ENCODE measurements at places on chromosomes 11 and 22.

DNA sequence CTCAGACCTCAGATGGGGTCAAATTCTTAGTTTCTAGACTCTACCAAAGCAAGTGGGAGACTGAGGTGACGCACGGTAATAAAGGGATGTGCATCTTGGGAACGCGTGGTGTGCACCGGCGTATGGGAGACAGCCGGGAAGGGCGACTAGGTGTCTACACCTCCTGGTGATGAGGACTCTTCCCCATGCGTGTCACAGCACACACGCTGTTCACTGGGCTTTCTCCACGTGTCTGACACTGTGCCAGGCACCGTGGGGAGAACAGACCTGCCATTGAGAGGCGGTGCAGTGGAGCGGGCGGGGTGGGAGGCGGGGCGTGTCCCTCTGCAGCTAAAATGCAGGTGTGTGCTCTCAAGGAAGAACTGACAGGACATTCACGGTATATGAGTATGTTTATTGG, 5.3 kb downstream of the FXYD6 start:
- DNase-seq: no peak

DNA sequence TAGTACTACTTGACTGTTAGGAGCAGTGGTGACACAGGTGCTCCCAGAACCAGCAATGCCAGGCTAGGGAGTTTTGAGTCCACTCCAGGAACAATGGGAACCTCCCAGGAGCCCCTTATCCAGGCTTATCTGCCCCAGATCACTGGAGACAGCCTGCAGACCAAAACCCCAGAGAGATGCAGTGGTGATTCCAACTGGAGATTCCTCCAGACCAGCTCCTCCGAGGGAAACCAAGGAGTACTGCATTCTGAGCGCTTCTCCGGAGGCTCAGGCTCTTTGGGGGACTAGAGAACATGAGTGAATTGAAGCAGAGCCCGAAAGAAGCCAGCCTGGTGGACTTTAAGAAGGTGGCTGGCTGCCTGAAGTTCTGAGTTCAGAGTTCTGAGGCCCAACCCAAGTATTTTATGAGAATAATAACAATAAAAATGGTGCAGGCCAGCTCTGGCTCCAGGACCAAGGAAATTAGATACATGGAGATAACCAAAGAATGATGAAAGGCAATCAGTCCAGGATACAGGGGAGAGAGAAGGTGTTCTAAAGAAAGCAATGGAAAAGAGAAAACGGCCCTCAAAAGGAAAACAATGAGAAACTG, 1.3 kb upstream of the TMEM25 start:
- DNase-seq: no peak

GRCh38 chr11:27763736-27764135, 63.5 kb upstream of the BDNF start:
- no peak for DNase-seq

DNA sequence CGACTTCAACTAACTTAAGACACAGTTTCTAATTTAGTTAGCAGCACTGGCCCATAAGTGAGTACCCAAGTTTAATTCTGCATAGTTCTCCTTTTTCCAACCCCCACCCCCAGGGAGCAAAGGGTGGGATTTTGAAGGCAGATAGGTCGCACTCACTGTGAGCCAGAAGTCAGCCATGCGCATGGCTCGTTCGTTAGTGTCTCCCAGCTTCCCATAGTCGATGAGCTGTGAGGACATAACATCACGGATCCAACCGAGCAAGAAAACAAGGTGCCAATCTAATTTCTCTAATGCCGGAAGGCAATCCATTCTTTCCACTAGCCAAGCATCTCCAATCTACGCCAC, 577 bp downstream of the MRPL17 start:
- DNase-seq: no peak

DNA sequence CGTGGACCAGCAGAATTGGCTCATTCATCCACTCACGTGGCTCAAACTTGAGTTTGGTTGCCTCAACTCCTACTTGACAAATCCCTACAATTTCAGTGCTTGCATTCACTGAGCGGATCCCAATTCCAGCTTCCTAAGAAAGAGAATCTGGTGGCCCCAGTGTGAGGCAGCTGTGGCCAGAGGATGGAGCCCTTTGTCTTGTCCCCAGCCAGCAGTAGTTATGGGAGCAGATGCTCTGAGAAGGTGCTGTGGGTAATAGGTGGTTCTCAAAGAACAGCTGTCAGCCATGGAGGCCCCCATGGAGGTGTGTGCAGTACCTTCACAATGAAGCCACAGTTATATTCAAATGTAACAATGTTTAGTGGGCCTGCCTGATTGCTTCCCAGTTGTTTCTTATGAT, 39.3 kb downstream of the KREMEN1 start:
- no peak for DNase-seq

DNA sequence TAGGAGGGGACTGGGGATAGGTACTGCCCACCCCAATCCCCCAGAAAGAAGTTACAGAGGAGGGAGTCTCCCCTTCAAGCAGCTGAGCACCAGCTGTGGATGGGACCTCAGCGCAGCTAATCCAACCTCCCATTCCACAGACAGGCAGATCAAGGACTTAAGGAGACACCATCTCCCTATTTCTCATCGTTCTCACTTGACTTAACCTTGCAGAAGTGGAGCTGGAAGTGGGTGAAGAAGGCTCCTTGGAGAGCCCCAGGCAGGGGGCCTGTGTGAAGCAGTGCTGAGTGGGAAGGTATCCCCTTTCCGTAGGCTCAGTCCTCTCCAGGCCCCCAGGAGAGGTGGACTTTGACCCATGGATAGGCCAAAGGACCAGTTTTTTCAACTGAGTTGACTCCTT, 27.3 kb downstream of the USP35 start:
- DNase-seq: no peak

- DNase-seq: no peak
Observed at GRCh38 chr11:34299284-34299972, 58.4 kb downstream of the ABTB2 start.

- no peak for DNase-seq
Observed at GRCh38 chr11:88544656-88545280, 207.2 kb upstream of the CTSC start.

All from stimulated activated CD8-positive, alpha-beta memory T cell treated with anti-CD3 and anti-CD28 coated beads, Interleukin-12 subunit alpha, Interleukin-12 subunit beta, amount 100 ng/mL, for 1 hour (primary cell).